ENCODE measurements at places on chromosomes 3 and 15.

DNA sequence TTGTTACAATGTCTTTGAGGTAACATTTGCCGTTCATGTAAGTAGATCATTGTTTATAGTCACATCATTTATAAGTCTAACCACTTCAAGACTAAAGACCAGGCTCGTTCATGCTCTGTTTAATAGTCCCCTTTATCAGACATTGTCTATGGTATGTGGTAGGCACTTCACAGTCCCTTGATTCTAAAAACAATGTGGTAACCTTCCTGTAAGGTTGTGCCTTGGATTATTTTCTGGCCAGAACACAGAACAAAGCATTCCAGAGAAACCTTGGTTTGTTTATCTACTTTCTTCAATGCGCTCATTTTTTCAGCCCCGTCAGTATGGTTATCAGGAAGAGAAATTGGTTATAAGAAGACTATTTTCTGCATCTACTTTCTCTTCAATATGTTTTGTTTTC is 16.3 kb upstream of the ST3GAL6 start:
- no peak for ATAC-seq

DNA sequence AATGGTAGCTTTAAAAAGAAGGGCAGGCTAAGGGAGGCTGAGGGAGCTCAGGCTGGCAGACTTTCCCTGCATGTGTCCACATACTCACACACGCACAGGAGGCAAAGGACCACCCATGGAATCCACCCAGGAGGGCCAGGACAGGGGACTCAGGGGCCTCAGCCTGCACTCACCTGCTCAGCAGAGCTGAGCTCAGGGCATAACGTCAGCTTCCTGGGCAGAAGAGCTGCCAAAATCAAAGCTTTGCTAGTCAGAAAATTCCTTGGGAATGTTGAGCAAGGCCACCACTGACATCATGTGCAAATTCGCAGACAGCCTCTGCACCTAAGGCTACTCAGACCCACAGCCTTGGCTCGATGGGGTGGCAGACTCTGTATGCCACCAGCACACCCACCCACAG is 16.4 kb upstream of the ALAS1 start:
- peak; percentile 34 for ATAC-seq

- no peak for ATAC-seq
These were observed 110.7 kb upstream of the CNTN4 start for GRCh38 chr3:1987980-1988379.

- ATAC-seq: no peak
These were observed 28.4 kb downstream of the TMEM44 start for GRCh38 chr3:194604837-194605236.

DNA sequence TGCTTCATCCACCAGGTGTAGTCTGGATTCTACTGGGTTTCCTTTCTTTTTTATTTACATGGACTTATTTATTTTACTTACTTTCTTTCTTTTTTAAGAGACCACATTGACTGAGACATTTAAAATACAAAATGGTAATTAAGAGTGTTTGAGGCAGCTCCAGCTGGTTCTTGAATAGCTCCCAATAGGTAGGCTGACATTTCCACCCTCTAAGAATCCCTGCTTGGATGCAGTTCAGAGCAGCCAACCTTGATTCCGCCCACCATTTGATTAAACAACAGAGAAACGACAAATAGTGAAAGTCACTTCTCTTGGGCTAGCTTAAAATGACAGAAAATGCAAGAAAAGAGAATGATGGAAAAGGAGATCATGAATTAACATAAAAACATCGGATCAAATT is 270.5 kb downstream of the TUSC7 start:
- no peak for ATAC-seq

GRCh38 chr3:69665026-69665737 is 74.1 kb upstream of the MITF start:
- peak; percentile 41 for ATAC-seq

DNA sequence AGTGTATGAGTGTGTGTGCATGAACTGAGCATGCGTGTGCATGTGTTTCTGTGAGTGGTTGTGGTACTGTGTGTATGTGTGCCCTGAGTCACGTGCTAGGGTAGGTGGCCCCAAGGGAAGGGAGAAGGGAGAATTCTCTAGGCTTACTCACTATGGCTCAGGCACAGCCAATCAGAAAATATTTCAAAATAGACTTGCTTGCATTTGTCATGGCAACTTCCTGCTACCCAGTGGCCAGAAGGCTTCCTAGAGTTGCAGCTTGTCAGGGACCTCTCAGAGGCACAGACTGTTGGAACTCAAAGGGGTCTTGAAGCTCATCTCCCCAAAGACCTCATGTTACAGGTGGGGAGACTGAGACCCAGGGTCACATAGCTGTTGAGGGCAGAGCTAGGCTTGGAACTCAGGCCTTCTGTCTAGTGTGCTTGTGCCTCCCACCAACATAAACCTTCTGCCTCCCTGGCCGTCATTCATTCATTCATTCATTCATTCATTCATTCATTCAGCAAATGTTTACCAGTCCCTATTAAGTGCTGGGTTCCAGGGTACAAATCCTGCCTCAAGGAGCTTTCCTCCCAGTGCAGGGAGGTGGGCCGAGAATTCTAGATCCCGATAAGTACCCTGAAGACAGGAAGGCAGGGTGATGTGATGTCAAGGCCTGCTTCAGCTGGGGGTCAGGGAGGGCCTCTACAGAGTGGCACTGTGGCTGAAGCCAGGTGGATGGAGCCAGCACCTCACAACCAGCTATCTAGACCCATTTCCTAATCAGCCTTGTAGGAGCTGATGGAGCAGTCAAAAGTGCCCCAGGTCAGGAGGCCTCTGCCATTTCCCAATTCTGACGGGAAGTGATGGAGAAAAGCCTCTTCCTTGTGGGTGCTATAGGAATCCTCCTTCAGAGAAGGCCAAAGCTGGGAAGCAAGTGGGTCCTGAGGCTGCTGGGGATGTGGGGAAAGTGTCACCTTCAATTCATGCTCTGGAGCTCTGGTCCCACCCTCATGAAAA is 10.9 kb upstream of the RFT1 start:
- ATAC-seq: no peak

Data from gastroesophageal sphincter (tissue), 4 donors.